ENCODE measurements at places on chromosomes 5 and 9. TPM values are rescaled to one million over a fixed set of nuclear protein-coding genes. Genes with fewer than 3 reads are reported as not detected.

GRIA1 gene
- total RNA-seq: 0.17 TPM

DNA sequence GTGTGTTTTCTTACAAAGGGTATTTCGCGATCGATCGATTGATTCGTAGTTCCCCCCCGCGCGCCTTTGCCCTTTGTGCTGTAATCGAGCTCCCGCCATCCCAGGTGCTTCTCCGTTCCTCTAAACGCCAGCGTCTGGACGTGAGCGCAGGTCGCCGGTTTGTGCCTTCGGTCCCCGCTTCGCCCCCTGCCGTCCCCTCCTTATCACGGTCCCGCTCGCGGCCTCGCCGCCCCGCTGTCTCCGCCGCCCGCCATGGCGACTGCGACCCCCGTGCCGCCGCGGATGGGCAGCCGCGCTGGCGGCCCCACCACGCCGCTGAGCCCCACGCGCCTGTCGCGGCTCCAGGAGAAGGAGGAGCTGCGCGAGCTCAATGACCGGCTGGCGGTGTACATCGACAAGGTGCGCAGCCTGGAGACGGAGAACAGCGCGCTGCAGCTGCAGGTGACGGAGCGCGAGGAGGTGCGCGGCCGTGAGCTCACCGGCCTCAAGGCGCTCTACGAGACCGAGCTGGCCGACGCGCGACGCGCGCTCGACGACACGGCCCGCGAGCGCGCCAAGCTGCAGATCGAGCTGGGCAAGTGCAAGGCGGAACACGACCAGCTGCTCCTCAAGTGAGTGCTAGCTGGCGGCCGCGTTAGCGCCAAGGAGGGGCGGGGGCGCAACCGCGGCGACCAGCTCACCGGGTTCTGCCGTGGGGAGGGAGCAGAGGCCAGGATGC is 480 bp downstream of the LMNB1 start:
- no peaks in the 10 kb centered on the region for H3K36me3 ChIP-seq
- peaks cover 17% of the 10 kb centered on the region for H3K4me1 ChIP-seq
- H3K27ac ChIP-seq: peak overlapping the region; percentile 83
- H3K27me3 ChIP-seq: no peaks in the 10 kb centered on the region

DNA sequence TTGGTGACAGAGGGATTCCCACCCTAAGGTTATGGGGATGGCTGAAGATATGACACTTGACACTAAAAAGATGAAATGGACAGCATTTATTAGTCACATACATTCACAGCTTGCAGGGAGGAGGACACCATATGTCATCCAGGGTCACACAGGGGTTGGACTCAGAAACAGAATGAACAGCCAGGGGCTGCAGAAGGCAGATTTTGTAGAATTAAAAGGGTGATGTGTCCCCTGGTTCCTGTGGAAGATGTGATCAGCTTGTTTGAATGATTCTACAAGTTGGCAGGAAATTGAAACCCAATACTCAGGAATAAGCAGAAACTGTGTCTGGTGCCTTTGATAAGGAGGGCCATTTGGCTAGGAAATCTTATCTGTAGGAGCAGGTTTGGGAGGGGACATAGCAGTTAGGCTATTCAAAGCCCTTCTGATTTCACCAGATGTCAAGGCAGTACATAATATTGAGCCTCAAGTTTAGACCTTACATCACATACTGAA is 102.3 kb upstream of the GRIN3A start:
- no peak overlapping the region for H3K4me3 ChIP-seq
- H3K36me3 ChIP-seq: no peaks in the 10 kb centered on the region
- no peaks in the 10 kb centered on the region for H3K27me3 ChIP-seq
- no peaks in the 10 kb centered on the region for H3K4me1 ChIP-seq

DNA sequence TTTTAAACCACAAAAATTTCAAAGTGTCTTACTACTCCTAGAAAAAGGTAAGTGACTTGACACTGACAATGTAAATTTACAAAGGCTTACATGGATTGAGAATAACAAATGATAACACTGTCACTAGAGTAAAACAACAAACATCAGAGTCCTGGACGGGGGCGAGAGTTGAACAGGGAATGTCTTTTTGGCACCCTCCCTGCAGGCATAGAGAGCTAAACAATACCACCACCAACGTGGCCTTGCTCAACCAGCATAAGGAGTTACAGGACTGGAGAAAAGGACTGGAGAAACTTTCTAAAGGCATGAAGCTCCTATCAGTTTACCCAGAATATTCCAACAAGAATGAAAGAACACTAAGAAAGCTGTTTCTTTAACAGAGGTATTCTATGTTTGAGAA is 55.3 kb downstream of the PTBP3 start:
- no peak for DNase-seq
- H3K4me1 ChIP-seq: peaks cover 9% of the 10 kb centered on the region
- no peak overlapping the region for H3K27ac ChIP-seq
- H3K36me3 ChIP-seq: no peaks in the 10 kb centered on the region
